Activated CD4-positive, alpha-beta T cell treated with anti-CD3 and anti-CD28 coated beads, Interleukin-2, amount 50 U/mL, for 24 hours (primary cell): ENCODE measurements at places on chromosomes 3 and 15.

- no peak for DNase-seq
Measured at GRCh38 chr3:151638555-151639417, 94.9 kb upstream of the AADACL2 start.

- DNase-seq, result no peak
Measured at GRCh38 chr3:7285505-7285904, 424.6 kb downstream of the GRM7 start.

- no peak for DNase-seq
Measured at GRCh38 chr15:63015618-63016017, 26.9 kb upstream of the TPM1 start.

GRCh38 chr15:34358367-34358766 is 8.6 kb downstream of the LPCAT4 start:
- no peak for DNase-seq

GRCh38 chr3:106485217-106485616 is 616.4 kb upstream of the CBLB start:
- DNase-seq, result no peak

GRCh38 chr15:92877416-92877815 is 22.7 kb upstream of the CHD2 start:
- DNase-seq, result no peak

DNA sequence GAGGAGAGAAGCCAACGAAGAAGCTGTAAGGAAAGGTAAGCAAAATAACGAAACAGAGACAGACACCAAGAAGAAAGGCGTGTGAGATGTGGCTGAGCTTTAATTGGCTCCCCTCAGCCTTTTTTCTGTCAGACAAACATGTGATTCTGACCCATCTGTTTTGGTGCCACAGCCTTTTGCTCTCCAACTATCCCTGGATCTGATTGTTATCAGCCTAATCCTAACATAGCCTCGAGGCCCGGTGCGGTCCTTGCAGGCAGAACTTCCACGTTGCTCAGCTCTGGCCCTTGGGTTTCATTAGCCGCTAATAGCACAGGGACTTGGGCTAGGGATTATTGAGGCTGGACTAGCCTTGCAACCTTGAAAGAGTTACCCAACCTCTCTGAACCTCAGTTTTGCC is 57.9 kb upstream of the CACNA2D3 start:
- DNase-seq, result no peak

DNA sequence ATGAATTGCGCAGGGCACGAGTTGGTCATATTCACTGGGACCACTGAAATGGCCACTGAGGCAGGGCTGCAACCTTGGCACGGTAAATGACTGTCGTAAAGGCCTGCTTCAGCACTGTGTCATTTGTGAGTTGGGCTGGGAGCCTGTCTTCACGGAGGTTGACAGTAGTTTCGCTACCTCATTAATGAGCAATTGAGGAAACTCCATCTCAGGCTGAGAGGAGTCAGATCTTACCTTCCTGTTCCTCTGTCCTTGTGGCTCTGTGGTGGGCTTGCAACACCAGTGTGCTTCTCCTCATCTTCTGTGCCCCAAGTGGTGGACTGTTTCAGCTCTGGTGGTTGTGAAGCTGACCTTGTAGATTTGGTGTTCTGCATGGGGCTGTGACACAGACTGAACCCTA is 80.1 kb upstream of the EIF1B start:
- DNase-seq, result no peak

GRCh38 chr3:171604370-171604769 is 144.2 kb upstream of the TNIK start:
- DNase-seq, result no peak

GRCh38 chr3:170528726-170529125 is 57.1 kb downstream of the SLC7A14 start:
- no peak for DNase-seq

- DNase-seq, result no peak
Measured at GRCh38 chr3:126087552-126088175, 3.7 kb upstream of the SLC41A3 start.

GRCh38 chr3:73449774-73450173 is 175.0 kb downstream of the PDZRN3 start:
- DNase-seq, result no peak
